ENCODE measurements at places on chromosomes 13 and 19. TPM values are rescaled to one million over a fixed set of nuclear protein-coding genes. Genes with fewer than 3 reads are reported as not detected.

IZUMO2 gene
- total RNA-seq: not detected

TINCR gene
- 0.08 TPM for total RNA-seq

DPRX gene
- not detected for total RNA-seq

MEIOSIN gene
- total RNA-seq: not detected

FAM216B gene
- total RNA-seq: not detected

FGF21 gene
- total RNA-seq: not detected

Measured in fibroblast of the aortic adventitia (primary cell).